NAMALWA (cell line): ENCODE measurements at places on chromosomes 7 and 10.

GRCh38 chr10:21724020-21724589 is 190.1 kb downstream of the MLLT10 start:
- DNase-seq = no peak

GRCh38 chr10:29386342-29386999 is 97.6 kb downstream of the LYZL1 start:
- peak; percentile 49 for DNase-seq

GRCh38 chr7:158447506-158448171 is 140.0 kb downstream of the PTPRN2 start:
- no peak for DNase-seq

GRCh38 chr10:4354382-4354812 is 471.6 kb upstream of the AKR1E2 start:
- no peak for DNase-seq

DNA sequence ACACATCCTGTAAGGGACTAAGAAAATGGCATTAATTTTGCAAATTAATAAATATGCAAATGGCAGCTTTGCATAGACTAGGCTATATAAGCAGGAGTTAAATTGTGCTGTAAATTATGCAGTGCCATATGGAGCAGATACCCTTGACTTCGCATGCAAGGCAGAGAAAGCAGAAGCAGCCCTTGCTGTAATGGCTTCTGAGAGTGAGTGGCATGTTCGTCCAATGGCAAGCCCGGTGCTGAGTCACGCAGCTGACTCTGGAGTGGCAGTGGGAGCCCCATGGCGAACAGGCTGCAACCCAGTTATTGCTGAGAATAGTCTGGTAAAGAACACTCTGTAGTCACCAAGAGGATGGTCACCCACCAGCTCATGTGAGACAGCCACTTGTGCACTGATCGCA is 1186.5 kb downstream of the TYW1 start:
- DNase-seq = no peak

DNA sequence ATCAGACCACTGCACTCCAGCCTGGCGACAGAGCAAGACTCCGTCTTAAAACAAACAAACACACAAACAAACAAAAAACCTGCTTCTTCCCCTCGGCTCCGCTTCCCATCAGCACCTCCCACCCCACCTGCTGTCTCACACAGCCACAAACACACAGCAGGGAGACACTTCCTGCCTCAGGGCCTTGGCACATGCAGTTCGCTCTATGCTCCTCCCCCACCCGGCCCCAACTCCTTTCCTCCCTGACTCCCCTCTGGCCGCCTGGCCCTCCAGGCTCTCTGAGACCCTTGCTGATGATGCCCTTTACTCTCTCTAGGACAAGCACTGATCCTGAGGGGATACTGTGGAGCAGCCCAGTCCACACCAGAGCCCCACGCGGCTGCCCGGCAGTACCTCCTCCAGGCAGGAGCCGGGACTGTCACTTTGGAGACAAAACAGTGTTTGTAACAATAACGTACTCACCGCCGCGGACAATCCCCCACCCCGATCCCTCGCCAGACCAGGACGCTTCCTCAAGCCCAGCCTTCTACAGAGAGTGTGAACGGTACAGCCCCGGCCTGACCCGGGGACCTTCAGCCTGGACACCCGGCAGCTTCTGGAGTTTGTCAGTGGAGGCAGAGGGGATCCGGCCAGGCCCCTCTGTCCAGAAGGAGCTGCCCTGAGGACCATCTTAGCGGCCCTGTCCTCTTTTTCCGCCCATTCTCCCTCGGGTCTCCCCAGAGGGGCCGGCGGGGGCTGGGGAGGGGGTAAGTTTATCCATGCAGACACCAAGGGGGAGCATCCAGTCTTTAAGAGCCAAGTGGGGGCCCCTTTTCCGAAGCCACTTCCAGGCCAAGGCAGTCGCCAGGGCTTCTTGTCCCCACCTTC is 50.0 kb upstream of the GTF2IRD1 start:
- no peak for DNase-seq

DNA sequence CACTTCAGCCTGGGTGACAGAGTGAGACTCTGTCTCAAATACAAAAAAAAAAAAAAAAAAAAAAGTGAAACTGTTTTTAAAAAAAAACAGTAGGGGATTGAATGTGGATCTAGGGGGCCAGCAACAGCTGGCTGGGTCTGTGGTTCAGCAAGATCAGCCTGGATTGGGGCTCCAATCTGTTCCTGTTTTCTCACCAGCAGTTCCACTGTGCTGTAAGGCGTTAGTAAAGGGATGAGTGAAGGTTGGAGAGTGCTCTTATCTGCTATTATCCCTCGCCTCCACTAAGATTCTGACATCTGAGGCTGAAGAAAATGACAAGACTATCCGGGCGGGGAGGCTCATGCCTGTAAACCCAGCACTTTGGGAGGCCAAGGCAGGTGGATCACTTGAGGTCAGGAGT is 41.6 kb upstream of the GTF2IRD1 start:
- no peak for DNase-seq

- DNase-seq = no peak
Measured at GRCh38 chr7:94856643-94857042, 50.8 kb upstream of the PPP1R9A start.

GRCh38 chr7:21185653-21186265 is 242.1 kb upstream of the SP4 start:
- DNase-seq = no peak

DNA sequence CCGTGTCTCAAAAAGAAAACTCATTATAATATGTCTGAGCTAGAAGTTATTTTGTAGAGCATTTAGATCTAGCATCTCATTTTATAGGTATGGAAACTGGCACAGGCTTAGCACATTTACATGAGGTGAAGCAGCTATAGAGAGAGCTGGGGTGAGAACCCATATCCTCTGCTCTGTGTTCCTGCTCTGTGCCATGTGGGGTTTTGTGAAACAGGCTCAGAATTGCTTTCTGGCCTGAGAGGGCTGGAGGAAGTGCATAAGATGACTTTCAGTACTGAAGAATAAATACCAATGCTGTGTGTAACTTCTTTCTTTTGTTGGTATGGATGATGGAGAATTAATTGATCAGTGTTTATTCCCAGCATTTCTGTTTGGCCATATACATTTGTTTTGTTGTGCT is 159.1 kb downstream of the LRRC4 start:
- no peak for DNase-seq

- DNase-seq = no peak
Measured at GRCh38 chr10:122073508-122073907, 84.5 kb downstream of the TACC2 start.

GRCh38 chr7:114943953-114944744 is 22.3 kb downstream of the MDFIC start:
- DNase-seq = no peak

DNA sequence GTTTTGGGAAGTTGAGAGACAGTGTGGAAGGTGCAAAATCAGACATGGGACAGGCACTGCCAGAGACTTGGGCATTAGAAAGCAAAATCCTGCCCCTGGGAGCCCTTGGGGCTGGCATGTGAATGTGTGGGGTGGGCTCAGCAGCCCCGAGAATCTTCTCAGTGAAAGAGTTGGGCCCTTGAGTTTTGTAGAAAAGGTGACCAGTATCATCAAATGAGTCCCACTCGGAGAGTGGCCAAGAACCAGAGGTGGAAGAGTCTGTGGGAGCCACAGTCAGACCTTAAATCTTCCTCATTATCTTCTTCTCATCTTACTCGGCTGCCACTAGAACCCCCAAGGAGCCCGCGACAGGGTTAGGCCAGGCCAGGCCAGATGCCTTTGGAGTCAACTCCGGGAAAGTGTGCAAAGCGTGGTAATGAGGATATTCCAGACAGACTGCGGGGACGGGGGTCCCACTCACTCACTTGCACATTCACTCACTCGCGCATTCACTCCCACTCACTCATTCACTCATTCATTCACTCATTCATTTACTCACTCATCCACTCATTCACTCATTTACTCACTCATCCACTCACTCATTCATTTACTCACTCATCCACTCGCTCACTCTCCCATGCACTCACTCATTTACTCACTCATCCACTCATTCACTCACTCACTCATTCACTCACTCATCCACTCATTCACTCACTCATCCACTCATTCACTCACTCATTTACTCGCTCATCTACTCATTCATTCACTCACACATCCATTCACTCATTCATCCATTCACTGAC is 74.9 kb downstream of the CARD11 start:
- DNase-seq = peak; percentile 38

DNA sequence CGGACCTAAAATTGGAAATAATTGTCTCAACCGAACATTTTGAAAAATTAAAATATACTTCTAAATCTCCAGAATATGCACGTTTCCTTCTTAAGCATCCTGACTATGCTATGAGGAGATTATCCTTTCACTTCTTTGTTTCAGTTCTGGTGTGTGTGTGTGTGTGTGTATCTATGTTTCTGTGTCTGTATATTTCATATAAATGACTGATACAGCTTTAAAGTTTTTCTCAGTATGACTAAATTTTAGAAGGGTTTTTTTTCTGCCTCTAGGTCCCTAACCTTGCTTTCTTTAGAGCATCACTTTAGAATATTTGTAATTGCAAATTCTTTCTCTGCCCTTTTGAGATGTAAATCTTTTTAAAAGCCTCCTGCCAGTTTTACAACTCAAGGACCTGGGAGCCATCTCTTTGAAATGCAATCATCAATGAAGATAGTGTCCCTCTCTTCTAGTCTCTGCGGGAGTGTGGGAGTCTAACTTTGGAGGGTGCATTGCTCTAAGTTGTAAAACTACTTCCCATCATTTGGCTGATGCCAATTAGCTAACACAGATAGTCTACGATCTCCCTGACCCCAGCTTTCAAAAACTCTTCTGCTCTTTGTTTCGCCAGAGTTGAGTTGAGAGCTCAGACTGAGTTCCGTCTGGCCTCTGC is 782.0 kb upstream of the ZWINT start:
- no peak for DNase-seq

DNA sequence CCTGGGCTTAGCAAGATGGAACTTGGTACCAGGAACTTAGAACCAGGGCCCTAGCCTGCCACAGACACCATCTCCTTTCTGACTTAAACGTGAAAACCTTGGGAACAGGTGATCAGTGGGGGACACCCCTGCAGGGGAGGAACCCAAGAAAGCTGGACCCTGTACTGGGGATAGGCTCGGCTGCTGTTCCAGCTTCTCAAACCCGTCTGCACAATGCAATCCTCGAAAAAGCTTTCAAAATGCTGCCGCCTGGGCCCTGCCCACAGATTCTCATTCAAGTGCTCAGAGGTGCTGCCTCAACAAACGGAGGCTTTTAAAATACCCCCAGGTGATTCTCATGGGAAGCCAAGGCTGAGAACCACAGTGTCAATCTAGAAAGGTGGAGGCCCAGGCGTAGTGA is 169.7 kb downstream of the ARHGAP21 start:
- no peak for DNase-seq

DNA sequence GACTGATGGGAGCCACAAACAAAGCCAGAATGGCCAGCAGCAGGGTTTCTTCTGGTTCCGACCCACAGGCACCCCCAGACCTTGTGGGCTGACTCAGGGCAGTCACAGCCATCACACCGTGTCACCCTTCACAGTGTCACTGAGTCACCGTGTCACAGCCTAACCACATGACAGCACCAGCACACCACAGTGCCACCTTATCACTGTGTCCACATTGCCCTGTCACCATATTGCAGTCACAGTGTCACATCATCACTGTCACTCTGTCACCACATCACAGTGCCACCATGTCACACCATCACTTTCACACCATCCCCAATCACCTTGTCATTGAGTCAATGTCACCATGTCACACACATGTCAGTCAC is 77.0 kb downstream of the OAT start:
- DNase-seq = no peak

- DNase-seq = no peak
Measured at GRCh38 chr10:13815756-13816155, 229.0 kb downstream of the PRPF18 start.

- DNase-seq = no peak
Measured at GRCh38 chr10:132275426-132276178, 32.1 kb downstream of the STK32C start.

- DNase-seq = no peak
Measured at GRCh38 chr7:34240417-34240816, 335.1 kb downstream of the BMPER start.

DNA sequence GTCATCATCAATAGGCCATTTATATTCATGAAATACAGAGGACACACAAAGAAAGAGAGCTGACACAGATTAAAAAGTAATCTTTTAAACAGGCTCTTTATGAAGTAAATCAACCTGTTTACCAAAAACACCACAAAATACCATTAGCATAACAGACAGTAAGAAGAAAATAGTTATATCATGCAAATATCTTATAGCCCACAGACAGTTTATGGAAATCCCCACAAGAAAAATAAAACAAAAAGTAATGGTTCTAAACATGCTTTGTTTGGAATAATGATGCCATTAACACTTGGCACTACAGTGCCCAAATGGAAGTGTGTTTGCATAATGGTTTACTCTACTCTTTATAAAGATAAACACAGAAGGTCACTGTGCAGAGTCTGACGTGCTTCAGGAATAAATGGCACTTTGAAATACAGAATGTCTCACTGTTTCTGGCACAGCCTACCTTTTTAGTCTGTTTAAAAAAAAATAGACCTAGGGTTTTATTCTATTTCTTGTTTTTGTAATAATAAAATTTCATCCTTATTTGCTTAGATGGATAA is 30.1 kb downstream of the SEMA3D start:
- no peak for DNase-seq

- no peak for DNase-seq
Measured at GRCh38 chr10:2782950-2783349, 284.4 kb upstream of the PFKP start.
